ENCODE measurements at places on chromosomes 6 and 20.
A peak's percentile ranks its signal among the peaks of the same experiment; 100 is the strongest.

DNA sequence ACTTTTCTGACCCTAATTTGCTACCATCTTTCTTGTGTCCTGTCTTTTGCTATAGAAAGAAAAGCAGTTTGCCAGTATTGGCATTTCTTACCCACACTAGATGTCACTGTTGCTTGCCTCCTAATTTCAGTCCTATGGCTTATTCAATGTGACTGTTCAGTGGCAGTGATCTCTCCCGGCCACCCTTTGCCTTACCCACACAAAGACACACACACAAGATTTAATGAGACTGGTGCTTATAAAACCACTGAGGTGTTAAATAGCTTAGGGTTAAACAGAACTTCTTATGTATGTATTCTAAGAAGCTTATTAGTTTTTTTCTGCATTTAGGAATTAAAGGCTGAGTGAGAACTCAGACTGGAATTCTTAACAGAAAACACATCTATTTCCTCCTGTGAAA is 233.6 kb upstream of the ASCC3 start:
- peak; percentile 58 for DNase-seq

DNA sequence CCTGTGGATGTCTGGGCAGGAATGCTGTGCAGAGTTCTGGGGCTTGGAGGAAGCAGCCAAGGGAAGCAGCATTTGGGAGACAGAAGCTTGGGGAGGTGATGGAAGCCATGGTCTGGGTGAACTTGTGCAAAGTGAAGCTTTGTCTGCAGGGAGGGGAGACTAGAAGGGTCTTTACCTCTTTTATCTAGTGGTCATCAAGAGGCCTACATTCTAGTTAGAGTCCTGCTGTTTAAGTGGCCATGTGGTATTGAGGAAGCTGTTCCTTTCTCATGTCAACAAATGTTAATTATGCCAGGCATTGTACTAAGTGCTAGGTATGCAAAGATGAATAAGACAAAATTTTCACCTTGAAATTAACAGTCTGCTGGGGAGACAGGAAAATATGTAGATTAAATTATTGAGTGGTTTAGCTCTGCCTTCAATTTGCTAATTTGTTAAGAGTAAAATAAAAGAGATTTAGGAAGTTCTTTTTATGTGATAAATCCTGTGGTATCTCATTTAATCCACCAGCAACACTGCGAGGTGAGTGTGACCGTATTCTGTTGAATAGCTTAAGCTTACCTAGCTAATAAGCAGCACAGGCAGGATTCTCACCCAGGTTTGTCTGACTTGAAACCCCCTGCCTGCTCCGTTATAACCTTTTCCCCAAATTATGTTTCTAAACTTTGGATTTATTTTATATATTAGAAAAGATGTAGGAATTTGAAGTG is 43.1 kb downstream of the ARID1B start:
- no peak for DNase-seq

DNA sequence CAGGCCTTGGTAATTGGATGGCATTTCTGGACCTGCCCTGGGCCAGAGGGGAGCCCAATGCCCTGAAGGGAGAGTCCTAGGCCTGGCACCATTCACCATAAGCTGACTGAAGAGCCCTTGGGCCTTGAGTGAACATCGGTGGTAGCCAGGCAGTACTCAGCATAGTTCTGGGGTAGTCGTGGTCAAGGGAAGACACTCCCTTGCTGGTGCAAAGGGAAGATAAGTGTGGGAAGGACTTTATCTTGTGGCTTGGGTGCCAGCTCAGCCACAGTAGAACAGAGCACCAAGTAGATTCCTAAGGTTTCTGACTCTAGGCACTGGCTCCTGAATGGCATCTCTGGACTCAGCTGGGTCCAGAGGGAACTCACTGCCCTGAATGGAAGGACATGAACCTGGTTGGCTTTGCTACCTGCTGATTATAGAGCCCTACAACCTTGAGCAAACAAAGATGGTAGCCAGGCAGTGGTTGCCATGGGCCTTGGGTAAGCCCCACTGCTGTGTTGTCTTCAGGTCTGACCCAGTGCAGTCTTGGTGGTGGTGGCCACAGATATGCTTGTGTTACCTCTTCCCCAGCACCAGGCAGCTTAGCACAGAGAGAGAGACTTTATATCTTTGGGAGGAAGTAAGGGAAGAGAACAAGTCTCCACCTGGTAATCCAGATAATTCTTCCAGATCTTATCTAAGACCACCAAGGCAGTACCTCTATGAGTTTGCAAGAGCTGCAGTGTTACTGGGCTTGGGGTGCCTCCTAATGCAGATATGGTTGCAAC is 83.5 kb downstream of the PRDM13 start:
- no peak for DNase-seq

GRCh38 chr6:158257781-158258180 is 54.5 kb upstream of the TULP4 start:
- DNase-seq: no peak

DNA sequence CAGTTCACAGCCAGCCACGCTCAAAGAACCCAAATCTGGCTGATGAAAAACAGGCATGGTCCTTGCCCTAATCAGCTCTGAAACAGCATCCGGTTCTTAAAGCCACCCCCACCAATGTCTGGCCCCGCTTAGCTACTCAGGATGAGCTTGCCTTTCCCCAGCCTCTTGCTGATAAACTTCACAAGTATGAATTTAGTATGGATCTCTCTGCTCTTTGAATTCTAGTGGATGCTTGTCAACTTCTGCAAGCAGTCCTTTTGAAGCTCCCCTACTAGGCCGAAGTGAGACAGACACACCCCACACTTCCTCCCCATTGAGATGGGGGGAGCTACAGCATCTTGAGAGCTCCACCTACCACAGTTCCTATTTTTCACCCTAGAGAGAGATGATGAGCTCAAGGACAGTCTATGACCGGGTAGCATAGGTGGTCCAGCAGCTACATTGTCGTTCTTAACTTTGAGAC is 36.7 kb downstream of the EBF4 start:
- no peak for DNase-seq

GRCh38 chr6:14452567-14453527 is 335.3 kb downstream of the CD83 start:
- DNase-seq: no peak

DNA sequence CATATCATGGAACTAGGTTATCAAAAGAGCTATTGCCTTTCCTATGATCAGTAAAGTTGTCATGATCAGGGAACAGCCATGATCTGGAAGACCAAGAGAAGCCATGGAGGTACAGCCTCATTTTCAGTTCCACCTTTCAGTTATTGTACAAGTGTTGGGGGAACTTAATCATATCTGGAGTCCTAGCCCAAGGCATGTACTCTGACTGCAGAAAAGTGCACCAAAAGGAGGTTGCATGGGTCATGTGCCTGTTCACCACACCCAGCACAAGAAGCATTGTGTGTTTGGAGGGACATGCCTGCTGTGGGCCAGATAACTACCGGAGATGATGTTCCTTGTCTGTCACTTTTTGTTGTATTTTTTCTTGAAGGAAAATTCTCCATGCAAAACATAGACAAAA is 185.8 kb upstream of the MAN1A1 start:
- no peak for DNase-seq

GRCh38 chr6:30689022-30689865 is 1.5 kb downstream of the NRM start:
- DNase-seq: no peak

- no peak for DNase-seq
Observed at GRCh38 chr6:74971633-74972032, 234.2 kb downstream of the COL12A1 start.

DNA sequence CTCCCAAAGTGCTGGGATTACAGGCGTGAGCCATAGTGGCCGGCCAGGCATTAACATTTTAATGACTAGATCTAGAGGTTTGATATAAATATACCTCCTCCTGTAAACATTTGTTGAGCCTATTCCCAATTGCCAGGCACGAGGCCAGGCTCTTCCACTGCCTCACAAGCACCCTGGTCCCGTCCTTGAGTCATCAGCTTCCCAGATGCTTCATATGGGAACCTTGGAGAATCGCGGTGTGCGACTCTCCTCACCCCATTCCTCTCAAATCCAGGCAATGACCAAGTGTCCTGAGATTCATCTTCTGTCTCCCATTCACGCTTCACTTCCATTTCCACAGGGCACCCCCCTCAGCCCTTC is 35.9 kb upstream of the PIM1 start:
- DNase-seq: no peak

- no peak for DNase-seq
Observed at GRCh38 chr6:16754876-16755275, 6.4 kb downstream of the ATXN1 start.

DNA sequence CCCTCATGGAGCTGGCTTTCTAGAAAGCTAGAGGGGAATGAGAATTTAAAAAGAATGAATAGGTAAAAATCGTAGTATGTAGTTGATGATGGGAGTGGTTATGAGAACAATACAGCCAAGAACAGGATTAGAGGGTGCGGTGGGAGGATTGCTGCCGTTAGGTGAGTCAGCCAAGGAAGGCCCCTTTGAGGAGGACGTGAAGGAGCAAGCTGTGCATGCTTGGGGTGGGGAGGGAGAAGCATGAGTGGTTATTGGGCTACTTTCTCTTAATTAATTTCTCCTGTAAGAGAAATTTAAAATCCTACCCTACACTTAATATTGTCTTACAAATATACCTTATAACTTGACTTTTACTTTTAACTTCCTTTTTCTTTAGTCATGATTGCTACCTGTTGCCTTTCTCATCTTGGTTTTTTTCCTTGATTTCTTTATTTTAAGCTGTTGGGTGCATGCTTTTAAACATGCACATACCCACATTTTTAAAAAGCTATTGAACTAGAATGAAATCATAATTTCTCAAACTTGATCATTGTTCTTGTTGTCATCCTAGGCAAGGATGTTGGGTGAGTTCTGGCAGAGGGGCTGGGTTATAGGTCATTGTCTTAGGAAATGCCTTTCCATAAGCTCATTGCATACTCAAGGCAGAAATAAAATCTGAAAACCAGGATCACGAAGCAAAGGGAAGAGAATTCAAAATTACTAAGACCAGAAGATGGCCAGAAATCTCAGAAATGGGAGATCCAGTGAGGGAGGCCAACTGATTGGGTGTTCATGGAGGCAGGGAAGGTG is 114.5 kb downstream of the TCP11 start:
- DNase-seq: no peak

- DNase-seq: peak; percentile 61
Observed at GRCh38 chr6:98832284-98833056, 1.9 kb upstream of the POU3F2 start.

GRCh38 chr6:70389261-70389660 is 24.0 kb upstream of the FAM135A start:
- no peak for DNase-seq

- DNase-seq: no peak
Observed at GRCh38 chr6:44071670-44072451, 55.4 kb downstream of the MRPL14 start.

DNA sequence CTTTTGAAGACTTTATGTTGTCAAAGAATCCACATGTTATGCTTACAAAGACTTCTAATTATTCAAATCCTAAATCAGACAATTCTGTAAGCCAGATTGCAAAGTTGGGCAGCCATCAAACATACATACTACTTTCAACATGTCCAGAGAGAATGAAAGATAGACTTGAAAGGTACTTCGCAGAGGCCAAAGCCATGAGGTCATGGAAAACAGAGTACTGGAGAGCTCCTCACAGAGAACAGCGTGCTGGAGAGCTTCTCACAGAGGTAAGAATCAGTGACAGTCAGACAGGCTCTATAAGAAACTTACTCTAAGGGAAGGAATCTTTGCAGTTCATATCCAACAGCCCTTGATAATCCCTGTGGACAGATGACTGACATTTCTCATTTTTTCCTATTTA is 400.2 kb downstream of the GJA1 start:
- DNase-seq: no peak

DNA sequence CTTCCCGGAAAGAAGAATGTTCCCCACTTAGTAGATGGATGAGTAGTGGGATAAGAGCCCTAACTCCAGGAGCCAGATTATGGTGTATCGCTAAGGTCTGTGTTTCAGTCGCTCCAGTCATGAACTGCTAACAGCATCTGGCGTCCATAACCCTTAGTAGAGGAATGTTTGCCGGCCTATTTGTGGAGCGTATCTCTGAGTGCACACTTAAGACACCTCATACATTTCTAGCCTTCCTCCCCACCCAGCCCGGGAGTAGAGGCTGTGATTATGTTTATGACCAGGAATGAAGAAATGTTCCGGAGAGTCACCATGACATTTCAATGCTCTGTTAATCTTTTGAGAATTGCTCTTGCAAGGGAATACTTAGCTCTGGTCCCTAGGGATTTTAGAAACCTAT is 251.1 kb upstream of the SOX4 start:
- no peak for DNase-seq

GRCh38 chr6:132388291-132388690 is 13.0 kb downstream of the MOXD1 start:
- DNase-seq: no peak

DNA sequence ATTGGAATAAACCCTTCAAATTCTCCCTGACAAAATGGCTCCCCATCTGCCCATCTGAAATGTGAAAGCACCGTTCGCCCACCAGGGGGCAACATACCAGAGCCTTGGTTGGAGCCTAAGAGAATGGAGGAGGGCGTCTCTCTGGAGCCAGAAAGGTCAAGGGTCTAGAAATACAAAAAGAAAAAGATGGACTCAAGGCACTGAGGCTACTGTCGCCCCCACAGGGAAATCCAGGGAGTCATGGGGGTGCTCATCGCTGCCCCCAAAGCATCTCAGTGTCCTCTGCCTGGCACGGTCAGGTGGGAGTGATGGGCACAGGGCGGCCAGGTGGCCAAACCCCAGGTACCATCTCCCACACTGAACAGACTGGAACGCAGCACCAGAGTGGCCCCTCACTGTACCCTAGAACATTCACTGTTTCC is 136.3 kb downstream of the ZMYND8 start:
- no peak for DNase-seq

- no peak for DNase-seq
Observed at GRCh38 chr6:82419132-82419581, 55.5 kb downstream of the TPBG start.

- DNase-seq: no peak
Observed at GRCh38 chr6:132733283-132733682, 19.4 kb upstream of the VNN1 start.

DNA sequence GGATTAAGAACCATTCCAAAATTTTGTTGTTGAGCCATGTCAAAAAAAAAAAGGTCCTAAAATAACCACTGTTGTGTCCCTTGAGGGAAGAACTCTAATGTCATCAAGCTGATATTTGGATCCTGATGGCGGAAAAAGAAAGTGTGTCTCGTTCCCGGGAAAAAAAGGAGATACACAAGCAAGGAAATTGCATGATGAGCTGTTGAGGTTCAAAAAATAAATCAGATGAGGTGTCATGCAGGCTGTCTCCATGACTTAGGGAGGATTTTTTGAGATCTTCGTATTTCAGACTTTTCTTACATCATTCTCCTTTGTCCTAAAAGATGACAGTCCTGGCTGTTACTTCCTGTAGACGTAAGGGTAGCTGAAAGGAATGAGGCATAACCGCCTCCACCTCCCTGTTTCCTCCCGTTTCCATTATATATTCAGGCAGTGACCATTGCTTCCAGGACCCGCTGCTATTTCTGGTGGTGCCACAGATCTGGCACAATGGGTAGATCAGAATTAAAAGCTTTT is 117.3 kb upstream of the TNFAIP3 start:
- no peak for DNase-seq
